ENCODE measurements at places on chromosomes 2 and 18.

GRCh38 chr2:8098476-8099266 is 583.2 kb upstream of the ID2 start:
- no peak for DNase-seq

DNA sequence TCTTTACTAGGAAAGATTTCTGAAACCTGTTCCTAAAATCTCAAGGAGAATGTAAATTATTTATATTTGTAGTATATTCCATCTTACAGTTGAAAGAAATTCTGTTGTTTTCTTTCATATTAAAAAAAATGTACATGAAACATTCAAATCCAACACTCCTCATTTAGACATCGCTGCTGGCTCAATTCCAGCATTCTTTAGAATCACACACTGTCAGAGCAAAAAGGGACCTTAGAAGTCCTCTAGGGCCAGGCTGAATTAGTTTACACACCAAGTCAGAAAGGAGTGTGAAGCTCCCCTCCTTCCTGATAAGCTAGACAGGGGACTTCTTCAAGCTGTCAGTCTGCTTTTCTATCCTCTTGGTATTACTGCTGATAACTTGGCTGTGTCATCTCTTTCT is 158.6 kb upstream of the LTBP1 start:
- DNase-seq, result no peak

GRCh38 chr2:217749008-217749407 is 253.8 kb downstream of the TNS1 start:
- no peak for DNase-seq

DNA sequence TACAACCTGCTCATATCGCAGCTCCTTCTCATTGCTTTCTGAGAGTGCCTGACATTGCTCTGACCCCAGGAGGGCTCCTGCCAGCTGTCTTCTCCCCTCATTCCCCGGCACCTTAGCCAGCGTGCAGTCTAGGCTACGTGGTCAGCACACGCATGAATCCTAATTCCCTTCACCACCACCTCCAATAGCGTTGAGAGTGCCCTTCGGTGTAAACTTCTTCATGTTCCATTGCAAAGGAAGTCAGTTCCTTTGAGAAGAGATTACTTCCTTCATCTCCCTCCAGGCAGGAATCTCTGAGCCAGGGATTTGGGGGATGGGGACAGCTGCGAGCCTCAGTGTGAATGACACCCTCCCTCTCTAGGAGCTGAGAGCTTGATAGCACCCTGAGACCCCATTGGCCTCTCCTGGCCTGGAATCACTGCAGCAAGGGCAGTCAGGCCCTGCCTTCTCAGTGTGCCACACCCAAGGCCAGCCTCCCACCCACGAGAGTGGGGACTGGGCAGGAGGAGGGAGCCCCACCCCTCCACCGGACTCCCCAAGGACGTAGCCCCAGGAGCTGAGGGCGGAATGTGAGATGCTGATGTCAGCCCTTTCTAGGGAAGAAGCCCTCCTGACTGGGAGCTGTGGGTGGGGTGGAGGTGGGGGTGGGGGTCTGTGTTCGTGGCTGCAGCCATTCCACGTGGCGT is 53.4 kb downstream of the SLC66A2 start:
- DNase-seq, result no peak
